Hematopoietic multipotent progenitor cell treated with erythropoietin and hydrocortisone succinate and interleukin-3 and kit ligand, for 17 days (in vitro differentiated cells): ENCODE measurements at places on chromosomes 7 and 10.

DNA sequence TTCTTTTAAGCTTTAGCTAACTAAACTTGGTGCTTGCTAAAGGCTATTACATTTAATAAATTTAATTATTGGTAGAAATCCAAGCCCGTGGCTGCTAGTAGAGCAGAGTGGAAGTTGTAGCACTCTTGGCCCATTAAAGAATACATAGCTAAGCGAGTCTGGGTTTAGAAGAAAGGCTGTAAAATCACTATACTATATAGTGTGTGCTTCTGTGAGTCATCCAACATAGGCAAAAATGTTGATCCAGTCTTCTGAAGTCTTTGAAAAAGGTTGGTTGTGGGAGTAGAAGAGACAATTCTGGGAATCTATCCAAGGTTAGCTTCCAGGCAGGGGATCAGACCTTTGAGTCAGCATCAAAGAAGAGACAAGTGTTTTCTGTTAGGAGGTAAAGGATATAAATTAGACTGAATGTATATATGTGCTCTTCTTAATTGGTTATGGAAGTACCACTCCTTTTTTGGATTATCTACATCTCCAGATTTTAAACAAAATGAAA is 664.2 kb downstream of the NXPH1 start:
- DNase-seq, result no peak

- no peak for DNase-seq
Measured at GRCh38 chr10:117162093-117163060, 24.3 kb upstream of the VAX1 start.

DNA sequence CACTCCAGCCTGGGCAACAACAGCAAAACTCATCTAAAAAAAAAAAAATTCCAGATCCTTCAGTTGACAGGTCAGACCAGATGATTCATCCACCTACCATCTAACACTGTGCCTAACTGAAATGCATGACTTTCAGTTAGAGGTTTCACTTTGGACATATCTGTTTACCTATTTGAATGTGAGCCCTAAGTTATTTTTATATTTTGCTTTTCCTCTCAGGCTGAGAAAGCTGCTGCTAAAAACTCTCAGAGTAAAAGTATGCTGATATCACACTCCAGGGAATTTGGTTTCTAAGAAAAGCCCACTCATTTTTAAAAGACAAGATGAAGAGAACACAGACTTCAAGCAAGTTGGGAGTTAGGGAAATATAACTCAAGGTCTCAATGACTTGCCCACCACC is 126.0 kb downstream of the SGMS1 start:
- no peak for DNase-seq

GRCh38 chr10:62183442-62183841 is 85.2 kb downstream of the RTKN2 start:
- no peak for DNase-seq

DNA sequence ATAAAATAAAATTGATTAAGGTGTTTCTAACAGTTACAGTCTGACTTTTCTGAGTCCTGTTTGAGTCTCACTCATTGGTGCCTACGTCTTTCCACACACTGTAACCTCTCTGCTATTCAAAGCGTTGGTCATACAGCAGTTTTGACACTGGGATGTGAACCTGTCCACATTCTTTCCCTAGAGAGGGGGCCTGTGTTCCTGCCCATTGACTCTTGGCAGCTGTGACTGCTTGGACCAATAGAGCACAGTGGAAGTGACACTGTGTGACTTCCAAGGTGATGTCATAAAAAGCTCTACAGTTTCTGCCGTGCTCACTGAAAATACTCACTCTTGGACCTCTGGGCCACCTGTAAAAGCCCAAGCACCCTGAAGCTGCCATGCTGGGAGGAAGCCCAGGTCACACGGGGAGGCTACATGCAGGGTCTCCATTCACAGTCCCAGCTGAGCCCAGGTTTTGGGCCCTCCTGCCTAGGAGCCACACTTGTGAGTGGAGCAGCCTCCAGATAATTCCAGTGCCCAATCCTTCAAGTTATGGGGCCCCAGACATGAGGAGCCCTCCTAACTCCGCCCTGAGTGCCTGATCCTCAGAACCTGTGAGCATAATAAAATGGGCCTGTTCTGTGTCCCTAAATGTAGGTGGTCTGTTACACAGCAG is 704 bp upstream of the ANTXRL start:
- no peak for DNase-seq

DNA sequence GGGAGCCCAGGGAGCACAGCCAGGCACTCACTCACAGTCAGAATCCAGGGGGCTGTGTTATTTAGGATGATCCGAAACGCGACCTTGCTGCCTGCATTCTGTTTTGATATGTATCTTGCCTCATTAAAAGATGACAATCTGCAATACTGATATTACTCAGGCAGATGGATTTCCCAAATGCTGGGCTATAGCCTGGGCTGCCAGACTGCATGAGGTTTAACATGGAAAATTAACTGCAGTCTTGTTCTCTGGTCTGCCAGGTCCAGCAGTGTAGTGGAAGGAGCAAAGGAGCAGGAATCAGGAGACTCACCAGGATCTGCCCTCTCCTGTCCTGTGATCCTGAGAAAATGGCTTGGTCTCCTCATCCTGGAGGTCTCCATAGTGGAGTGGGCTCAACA is 258.1 kb downstream of the PAXIP1 start:
- no peak for DNase-seq

- DNase-seq, result no peak
Measured at GRCh38 chr10:11204351-11204942, 186.8 kb downstream of the CELF2 start.

DNA sequence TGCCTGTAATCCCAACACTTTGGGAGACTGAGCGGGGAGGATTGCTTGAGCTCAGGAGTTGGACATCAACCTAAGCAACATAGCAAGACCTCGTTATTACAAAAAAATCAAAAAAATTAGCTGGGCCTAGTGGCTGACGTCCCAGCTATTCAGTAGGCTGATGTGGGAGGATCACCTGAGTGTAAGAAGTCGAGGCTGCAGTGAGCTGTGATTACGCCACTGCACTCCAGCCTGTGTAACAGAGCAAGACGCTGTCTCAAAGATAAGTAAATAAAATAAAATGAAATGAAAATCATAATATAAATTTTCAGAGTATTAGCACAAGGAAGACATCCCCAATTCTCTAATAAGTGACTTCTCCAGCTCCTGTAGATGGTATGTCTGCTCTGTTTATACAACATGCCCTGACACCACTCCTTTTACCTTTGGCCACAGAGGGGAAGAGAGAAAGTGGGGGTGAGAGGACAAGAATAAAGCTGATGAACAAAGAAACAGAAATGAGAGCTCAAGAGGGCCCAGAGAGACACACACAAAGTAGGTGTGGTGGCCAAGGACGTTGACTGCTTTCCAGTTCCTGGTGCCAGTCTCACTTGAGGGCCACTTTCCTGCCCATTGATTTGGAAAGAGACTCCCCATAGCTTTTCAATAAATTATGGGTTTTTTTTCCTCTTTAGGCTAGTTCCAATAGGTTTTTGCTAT is 62.9 kb downstream of the PTTG1IP2 start:
- no peak for DNase-seq

- no peak for DNase-seq
Measured at GRCh38 chr10:71597821-71598498, 121.6 kb downstream of the C10orf105 start.
